GM23338 (cell line): ENCODE measurements at places on chromosomes 1 and 21. TPM values are rescaled to one million over a fixed set of nuclear protein-coding genes. Genes with fewer than 3 reads are reported as not detected.

Gene LRRN2
- 2.0 and 2.6 TPM in 2 replicates for total RNA-seq

Gene DPH2
- total RNA-seq, result 68.2 and 90.3 TPM in 2 replicates

Gene ERVH48-1
- total RNA-seq, result 37.0 and 44.2 TPM in 2 replicates

Gene MROH7
- total RNA-seq, result 0.17 TPM in 1 of 2 replicates, not detected in the other

Gene SH3GLB1
- total RNA-seq, result 16.4 and 21.4 TPM in 2 replicates
